ENCODE measurements at places on chromosomes 4 and X.

DNA sequence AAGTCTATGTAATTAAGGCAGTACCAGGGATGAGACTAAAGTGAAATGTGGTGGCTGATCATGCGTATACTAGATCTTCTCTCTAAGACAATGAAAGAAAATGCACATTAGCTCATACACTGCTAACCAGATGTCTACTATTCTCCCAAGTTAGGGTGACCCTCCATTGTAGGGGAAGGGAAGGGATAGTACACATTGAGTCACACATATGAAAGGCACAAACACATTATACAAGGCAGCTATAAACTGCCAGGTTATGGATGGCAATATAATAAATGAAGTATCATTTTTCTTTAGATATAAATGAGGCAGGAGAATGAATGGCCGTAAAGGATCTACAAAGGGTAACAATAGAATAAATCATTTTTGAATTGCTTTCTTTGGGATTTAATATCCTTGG lies 4.5 kb downstream of the SHROOM3 start:
- no peak for DNase-seq

DNA sequence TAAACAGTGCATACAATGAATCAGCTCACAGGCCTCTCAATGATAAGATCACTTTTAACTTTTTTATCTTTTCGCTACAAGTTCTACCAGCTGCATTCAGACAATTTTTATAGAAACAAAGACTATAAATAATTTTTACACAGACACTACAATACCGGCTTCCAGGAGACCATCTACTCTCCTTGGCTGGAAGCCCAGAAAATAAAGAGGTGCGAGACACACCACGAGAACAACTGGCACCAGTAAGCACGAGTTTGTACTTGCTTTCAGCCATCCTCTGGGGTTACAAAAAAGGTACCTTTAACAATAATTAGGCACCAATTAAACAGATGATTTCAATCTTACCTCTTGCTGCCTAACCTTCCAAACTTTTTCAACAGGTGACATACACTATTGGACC lies 11.2 kb upstream of the PRDX4 start:
- no peak for DNase-seq

DNA sequence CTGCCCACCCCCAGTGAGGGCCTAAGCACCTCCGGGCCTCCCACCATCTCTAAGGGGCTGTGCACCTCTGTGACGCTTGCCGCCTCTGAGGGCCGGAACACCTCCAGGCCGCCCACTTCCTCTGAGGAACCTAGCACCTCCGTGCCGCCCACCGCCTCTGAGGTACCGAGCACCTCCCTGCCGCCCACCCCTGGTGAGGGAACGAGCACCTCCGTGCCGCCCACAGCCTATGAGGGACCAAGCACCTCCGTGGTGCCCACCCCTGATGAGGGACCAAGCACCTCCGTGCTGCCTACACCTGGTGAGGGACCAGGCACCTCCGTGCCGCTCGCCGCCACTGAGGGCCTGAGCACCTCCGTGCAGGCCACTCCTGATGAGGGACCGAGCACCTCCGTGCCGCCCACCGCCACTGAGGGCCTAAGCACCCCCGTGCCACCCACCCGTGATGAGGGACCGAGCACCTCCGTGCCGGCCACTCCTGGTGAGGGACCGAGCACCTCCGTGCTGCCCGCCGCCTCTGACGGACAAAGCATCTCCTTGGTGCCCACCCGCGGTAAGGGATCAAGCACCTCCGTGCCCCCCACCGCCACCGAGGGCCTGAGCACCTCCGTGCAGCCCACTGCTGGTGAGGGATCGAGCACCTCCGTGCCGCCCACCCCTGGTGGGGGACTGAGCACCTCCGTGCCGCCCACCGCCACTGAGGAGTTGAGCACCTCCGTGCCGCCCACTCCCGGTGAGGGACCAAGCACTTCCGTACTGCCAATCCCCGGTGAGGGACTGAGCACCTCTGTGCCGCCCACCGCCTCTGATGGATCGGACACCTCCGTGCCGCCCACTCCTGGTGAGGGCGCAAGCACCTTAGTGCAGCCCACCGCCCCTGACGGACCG lies 977 bp downstream of the MAGEE1 start:
- DNase-seq = peak; percentile 19

DNA sequence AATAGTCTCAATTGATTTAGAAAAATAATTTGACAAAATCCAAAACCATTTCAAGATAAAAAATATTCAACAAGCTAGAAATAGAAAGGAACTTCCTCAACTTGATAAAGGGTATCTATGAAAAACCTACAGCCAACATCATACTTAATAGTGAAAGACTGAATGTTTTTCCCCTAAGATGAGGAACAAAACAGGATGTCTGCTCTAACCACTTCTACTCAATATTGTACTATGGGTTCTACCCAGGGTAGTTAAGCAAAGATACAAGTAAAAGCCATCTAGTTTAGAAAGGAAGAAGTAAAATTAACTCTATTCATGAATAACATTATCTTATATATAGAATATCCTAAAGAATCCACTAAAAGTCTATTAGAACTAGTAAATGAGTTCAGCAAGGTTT lies 21.5 kb upstream of the SYTL5 start:
- no peak for DNase-seq
